ENCODE measurements at places on chromosomes 1 and 21. TPM values are rescaled to one million over a fixed set of nuclear protein-coding genes. Genes with fewer than 3 reads are reported as not detected.

Gene LAMC2
- total RNA-seq: 89.0 TPM

Gene IL10
- 2.5 TPM for total RNA-seq

Gene TSPAN1
- total RNA-seq: 578 TPM

Gene COL16A1
- total RNA-seq: 29.0 TPM

Gene HIVEP3
- total RNA-seq: 11.0 TPM

Gene CFAP141
- not detected for total RNA-seq
